Activated CD4-positive, alpha-beta T cell treated with anti-CD3 and anti-CD28 coated beads for 4 hours (primary cell): ENCODE measurements at places on chromosomes 7 and 10.
A peak's percentile ranks its signal among the peaks of the same experiment; 100 is the strongest.

GRCh38 chr10:58264780-58265179 is 2.9 kb downstream of the IPMK start:
- DNase-seq, result no peak

- DNase-seq, result no peak
Measured at GRCh38 chr7:2399848-2400587, 3.4 kb upstream of the CHST12 start.

DNA sequence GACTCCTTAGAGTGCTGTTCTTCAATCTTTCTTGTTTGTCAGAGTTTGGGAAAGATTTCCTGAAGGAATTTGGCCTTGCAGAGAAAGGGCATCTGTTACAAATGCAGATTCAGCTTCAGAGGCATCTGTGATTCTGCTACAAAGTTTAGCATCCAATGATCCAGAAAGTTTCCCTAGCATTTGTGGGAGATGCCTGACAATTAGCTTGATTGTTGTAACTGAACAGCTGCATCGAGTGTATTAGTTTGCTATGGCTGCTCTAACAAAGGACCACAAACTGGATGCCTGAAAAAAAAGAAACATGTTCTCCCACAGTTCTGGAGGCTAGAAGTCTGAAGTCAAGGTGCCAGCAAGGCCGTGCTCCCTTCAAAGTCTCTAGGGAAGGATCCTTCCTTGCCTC is 365.1 kb downstream of the GRID1 start:
- no peak for DNase-seq

DNA sequence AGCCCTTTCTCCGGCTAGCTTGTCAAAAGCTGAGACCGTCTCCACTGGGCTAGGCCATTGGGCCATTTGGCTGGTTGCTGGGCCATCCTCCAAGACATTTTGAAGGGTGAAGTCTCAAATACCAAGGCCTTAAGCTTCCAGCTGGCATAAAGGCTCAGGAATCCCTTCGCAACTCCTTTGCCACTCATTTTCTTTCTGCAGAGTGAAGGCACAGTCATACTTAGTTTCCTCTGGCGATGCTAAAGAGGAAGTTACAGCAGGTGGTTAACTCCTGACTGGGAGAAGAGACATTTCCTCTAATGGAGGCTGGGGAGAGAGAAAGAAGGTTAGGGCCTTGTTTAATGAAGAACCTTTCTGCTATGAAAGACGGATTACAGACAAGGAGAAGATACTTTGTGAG is 4.8 kb upstream of the REPIN1 start:
- DNase-seq, result no peak

DNA sequence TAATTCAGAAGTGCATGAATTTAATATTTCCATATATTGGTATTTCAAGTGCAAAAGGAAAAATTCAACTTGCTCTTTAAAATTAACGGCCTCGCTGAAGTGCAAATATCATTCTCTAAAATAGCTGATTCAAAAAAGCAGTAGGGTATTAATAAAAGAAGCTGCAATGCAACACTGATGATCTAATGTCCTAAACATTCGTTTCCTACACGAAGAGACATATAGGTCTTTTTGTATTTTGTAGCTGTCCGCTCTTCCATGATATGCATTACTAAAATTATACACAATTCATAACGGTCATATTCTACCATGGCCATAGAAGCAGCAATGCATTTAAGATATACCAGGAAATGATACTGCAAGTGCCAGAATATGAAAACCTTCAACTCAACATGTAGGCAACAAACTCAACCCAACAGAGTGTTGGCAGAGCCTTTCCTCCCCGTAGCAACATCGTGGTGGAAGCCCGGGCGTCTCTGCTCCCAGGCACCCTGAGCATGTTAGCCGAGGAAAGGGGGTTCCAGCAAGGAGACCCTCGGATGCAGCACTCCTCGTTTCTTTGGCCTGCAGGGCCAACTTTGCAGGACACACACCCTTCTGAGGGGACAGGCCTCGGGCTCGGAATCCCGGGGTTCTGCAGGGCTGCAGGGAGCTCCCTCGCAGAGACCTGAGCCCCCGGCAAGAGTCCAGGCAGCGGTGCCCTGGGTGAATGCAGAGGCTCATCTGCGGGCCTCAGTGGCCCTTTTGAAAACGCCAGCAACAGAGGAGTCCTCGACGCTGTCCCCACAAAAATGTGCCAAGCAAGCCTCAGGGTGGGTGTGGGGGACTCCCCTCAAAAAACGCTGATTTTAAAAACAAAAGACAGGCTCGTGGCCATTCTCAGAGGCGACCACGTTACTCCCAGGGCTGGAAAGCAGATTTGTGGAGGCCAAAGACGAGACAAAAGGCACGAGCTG is 1.6 kb downstream of the FAM171A1 start:
- DNase-seq, result no peak

- DNase-seq, result no peak
Measured at GRCh38 chr10:22429981-22430421, 84.7 kb downstream of the SPAG6 start.

DNA sequence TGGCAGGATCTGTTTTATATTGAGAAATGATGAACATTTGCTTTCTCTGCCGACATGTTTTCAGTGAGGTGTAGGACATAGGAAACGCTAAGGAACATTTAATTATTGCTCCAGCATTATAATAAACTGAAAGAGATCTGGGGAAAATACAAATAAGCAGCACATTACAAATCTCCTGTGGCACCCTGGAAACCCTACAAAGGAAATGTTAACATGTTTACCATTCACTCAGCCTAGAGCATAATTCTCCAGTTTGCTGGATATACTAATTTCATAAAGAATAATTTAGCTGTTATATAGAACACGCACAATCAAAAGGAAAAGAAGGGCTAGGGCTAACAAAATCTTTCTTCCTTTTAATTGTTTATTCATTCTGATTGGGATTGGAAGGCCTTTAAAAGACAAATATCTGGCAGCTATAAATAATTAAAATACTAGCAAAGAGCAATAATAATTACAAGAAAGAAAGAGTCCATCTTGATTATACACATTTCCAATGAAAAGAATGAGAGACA is 299.4 kb downstream of the CRPPA start:
- no peak for DNase-seq

- no peak for DNase-seq
Measured at GRCh38 chr10:102261842-102262241, 16.5 kb downstream of the GBF1 start.

DNA sequence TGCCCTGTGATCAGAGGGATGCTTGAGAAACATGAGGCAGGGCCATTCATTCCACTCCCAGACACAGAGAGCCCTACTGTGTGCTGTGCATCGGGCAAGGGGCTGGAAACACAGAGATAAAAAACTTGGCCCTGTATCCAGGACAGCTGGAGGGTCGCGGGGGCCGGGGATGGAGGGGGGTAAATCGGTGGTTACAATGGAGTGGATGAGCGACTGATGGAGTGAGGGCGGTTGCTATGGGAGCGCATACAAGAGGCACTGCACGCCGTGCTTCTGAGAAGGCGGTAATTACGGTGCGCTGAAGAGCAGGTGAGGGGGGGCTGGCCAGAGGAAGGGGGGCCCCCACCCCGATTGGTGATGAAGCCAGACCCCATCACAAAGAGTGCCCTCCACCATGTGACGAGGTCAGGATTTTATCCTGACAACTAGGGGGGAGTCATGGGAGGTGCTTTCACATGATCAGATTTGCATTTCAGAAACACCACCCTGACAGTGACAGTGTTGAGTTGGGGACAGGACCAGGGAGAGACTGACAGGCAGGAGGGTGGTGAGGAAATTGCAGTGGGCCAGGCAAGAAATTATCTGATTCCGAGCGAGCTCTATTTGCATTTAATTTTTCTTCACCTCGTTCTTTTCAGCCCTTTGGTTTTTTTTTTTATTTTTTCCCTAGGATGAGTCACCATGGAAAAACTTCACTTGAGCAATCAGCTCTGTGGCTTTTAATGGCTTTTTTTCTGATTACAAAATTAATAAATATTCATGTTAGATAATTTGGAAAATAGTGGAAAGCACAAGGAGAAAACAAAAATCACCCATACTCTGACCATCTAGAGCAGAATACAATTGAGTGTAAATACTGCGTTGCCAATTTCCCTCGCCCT is 7.8 kb downstream of the CPA5 start:
- no peak for DNase-seq

- no peak for DNase-seq
Measured at GRCh38 chr7:55069271-55069792, 50.5 kb downstream of the EGFR start.

GRCh38 chr7:134022286-134022911 is 104.7 kb upstream of the LRGUK start:
- DNase-seq, result no peak

DNA sequence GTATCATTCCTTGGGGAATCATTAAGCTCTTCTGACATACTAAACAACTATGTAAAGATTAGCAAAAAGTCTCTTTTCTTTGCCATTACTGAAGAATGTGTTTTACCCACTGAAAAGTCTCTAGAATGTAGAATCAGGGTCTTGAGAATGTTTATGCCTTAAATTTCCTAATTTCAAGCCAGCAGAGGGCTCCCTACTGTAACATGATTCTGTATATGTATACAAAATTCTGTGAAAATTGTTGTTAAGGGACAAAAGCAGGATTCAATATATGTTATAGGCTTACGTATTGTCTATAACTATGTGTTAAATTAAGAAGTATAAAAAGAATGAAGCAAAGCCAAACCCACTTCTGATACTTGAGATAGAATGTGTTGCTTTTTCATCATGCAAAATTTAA is 296.9 kb upstream of the DGKB start:
- no peak for DNase-seq

- DNase-seq, result no peak
Measured at GRCh38 chr7:106086062-106086461, 26.1 kb downstream of the SYPL1 start.

DNA sequence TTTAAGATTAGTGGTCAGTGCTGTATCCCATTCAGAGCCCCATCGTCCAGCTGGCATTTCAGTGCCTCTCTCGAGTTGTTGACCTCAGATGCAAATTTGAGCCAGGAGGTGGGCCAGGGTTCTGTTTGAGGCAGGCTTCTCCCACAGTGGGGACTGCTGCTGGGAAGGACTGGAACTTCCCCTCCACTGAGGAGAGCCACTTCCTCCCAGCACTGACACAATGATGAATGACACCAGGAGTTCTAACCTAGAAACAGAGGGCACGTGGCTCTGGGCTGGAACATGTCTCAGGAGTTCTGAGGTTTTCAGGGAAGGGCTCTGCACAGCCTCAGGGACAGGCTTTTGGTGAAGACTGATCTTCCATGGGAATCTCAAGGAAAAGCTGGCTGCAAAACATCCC is 18.3 kb upstream of the BTBD16 start:
- no peak for DNase-seq

DNA sequence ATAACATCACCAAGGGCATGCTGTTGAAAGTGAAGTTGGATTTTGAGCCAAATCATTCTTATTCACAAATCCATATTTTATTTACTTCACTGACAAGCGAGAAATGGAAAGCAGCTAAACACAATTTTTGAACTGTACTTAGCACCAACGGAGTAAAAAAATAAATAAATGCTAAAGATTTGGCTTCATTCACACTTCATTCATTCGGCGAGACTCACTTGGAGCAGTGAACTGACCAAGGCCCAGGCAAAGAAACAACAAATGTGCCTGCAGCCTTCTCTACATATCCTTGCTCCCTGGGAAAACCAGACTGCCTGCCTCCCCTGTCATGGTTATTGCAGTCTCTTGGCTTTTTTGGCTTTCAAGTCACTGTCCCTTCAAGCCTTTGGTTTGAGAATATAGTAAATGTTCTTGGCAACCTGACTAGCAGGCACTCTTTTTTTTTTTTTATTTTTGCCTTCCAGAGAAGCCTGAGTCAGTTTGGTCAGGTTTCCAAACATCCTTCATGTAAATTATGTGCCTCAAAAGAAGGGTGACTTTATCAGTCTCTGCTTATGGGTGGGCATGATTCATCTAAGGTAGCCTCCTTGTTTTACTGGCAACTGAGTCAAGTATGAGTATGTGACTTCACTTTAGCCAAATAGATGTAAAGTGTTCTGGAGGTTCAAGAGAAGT is 177.6 kb upstream of the MEOX2 start:
- DNase-seq, result no peak

DNA sequence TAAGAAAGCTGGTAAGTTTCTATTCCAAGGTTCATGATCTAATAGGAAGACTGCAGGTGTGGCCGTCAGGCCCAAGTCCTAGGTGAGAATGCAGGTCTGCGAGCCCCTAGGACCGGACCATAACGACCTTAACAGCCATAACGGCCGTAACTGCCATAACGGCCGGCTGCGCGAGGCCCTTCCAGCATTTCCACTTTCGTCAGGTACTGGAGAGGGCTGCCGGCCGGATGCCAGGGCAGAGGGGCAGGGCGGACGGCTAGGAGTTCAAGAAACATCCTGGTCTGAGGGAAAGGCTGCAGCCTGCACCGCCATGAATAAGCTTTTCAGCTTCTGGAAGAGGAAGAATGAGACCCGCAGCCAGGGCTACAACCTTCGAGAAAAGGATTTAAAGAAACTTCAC is at the start of gene ANKRD7:
ANKRD7 (plus strand) TSS at position 184 of the 400 bp plus-strand sequence; CDS start at position 311, 127 bp downstream.
- DNase-seq, result no peak

- DNase-seq, result no peak
Measured at GRCh38 chr10:35668865-35669650, 27.0 kb upstream of the FZD8 start.

- peak; percentile 22 for DNase-seq
Measured at GRCh38 chr7:21256310-21256877, 171.5 kb upstream of the SP4 start.

- no peak for DNase-seq
Measured at GRCh38 chr10:48493083-48493871, 111.6 kb downstream of the ARHGAP22 start.

- DNase-seq, result no peak
Measured at GRCh38 chr7:125195156-125195555, 265.5 kb upstream of the POT1 start.

- DNase-seq, result no peak
Measured at GRCh38 chr7:99648843-99649242, 31.0 kb downstream of the CYP3A5 start.

GRCh38 chr10:60950300-60950699 is 6.3 kb upstream of the RHOBTB1 start:
- DNase-seq, result no peak

- no peak for DNase-seq
Measured at GRCh38 chr7:99833289-99833877, 5.6 kb downstream of the CYP3A43 start.

DNA sequence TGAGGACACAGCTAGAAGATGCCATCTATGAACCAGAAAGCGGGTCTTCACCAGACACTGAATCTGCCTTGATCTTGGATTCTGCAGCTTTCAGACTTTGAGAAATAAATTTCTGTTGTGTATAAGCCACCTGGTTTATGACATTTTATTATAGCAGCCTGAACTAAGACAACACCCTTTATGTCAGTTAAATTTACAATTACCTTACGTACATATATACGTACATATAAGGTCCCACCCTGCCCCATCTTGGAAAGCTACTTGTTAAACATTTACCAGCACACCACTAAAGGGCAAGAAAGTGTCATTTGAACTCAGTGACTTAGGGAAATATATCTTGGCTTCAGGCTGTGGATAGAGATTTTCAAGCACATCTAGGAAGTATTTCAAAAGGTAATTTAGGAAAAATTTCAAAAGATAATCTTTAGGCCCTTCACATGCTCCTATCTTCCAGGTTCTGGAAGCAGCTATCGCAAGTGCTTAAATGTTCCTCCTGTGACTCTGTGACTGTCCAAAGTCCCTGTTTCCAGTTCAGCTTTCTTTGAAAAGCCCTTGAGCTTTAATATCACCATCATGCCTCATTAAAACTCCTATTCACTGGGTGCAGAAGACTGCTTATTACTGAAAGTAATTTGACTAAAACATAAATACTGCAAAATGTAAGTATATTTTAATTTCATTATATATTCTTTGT is 9.6 kb upstream of the SRI start:
- DNase-seq, result no peak

- no peak for DNase-seq
Measured at GRCh38 chr10:1685699-1686490, 51.4 kb downstream of the ADARB2 start.

- no peak for DNase-seq
Measured at GRCh38 chr7:14899030-14899429, 3.5 kb downstream of the DGKB start.

- peak; percentile 42 for DNase-seq
Measured at GRCh38 chr10:100370714-100371481, 23.9 kb downstream of the SCD start.
